ENCODE measurements at places on chromosomes 1 and 21.

- H3K36me3 ChIP-seq = peaks cover 2% of the 10 kb centered on the region
- peaks cover 7% of the 10 kb centered on the region for H3K4me1 ChIP-seq
- no peak overlapping the region for H3K27ac ChIP-seq
Measured at GRCh38 chr1:941588-942383, 17.3 kb downstream of the NOC2L start.

- peaks cover 13% of the 10 kb centered on the region for H3K4me1 ChIP-seq
- H3K27me3 ChIP-seq = no peaks in the 10 kb centered on the region
- H3K36me3 ChIP-seq = no peaks in the 10 kb centered on the region
- H3K27ac ChIP-seq = no peak overlapping the region
Measured at GRCh38 chr21:43812139-43812821, 22.9 kb downstream of the RRP1 start.

- no peak overlapping the region for H3K4me3 ChIP-seq
- peaks cover 30% of the 10 kb centered on the region for H3K27me3 ChIP-seq
- H3K27ac ChIP-seq = no peak overlapping the region
- no peaks in the 10 kb centered on the region for H3K36me3 ChIP-seq
- no peaks in the 10 kb centered on the region for H3K4me1 ChIP-seq
Measured at GRCh38 chr1:53116933-53117600, 25.4 kb downstream of the SLC1A7 start.

GRCh38 chr1:228891272-228892034 lies 156.2 kb downstream of the RHOU start:
- no peak overlapping the region for H3K4me3 ChIP-seq
- no peak overlapping the region for H3K27ac ChIP-seq
- H3K4me1 ChIP-seq = peaks cover 15% of the 10 kb centered on the region
- no peaks in the 10 kb centered on the region for H3K36me3 ChIP-seq

DNA sequence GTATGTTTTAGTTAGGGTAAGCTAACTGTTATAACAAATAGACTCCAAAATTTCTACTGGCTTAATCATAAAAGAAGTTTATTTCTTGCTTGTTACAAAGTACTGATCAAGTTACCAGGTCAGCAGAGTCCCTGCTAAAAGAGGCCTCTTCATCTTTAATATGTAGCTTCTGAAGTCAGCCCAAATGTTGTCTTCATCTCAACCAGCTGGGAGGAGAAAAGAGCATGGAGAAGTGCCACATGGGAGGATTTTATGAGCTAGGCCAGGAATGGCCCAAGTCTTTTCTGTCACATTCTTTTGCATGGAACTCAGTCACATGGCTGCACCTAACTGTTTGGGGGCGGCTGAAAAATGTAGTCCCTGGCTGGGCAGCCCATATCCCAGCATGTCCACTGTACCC lies 63.2 kb upstream of the APOBEC4 start:
- no peak for DNase-seq
- H3K27me3 ChIP-seq = peaks cover 14% of the 10 kb centered on the region
- no peak overlapping the region for H3K27ac ChIP-seq
- peaks cover 2% of the 10 kb centered on the region for H3K4me1 ChIP-seq
- no peak overlapping the region for H3K4me3 ChIP-seq

- no peak overlapping the region for H3K4me3 ChIP-seq
- no peak for DNase-seq
- H3K27me3 ChIP-seq = peaks cover 39% of the 10 kb centered on the region
- H3K27ac ChIP-seq = no peak overlapping the region
- peaks cover 4% of the 10 kb centered on the region for H3K4me1 ChIP-seq
Measured at GRCh38 chr1:243964915-243965314, 86.2 kb upstream of the ZBTB18 start.

Data from T-helper 17 cell (primary cell).